ENCODE measurements at places on chromosomes 6 and 20.

- DNase-seq, result no peak
Observed at GRCh38 chr6:137265561-137266308, 46.5 kb upstream of the IFNGR1 start.

DNA sequence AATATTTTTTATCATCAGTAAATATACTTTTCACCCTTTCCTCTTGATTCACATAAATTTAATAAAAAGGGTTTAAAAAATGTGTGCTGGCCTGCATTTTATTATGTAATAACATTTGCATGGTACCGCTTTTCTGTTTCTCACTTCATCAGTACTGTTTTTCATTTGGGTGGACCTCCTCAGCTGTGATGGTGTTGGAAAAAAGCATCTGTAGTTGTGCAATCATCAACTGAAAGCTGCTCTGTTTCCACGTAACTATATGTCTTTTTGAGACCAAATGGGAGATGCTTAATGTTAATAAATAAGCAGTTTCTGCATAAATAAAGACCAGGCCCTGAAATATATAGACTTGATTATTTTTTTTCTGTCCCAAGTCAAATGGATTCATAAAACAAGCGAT is 31.6 kb upstream of the CENPW start:
- no peak for DNase-seq

- DNase-seq, result no peak
Observed at GRCh38 chr6:88848870-88849269, 114.5 kb downstream of the RNGTT start.

DNA sequence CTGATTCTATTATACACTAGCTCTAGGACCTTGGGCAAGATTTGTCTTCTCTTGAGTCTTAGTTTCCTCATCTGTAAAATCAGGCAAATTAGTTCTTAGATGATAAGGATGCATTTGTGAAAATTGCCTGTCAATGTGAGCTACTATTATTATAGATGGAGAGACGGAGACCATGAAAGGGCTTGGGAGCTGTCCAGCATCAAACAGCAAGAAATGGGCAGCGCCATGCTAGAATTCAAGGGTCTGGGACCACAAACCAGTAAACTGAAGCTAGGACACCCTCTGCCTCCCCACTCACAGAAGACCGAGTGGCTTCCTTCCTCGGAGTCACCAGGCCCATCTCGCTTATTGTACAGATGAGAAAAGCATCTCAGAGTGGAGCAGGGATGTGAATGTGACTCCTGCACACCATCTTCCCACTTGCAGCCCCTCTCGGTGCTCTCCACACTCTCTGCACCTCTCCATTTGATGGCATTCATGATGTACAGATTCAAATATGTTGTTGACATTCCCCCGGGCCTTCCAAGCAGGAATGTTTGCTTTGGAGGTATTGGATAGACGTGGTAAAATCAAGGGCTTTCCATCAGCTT is 24.1 kb upstream of the BPIFA3 start:
- no peak for DNase-seq

DNA sequence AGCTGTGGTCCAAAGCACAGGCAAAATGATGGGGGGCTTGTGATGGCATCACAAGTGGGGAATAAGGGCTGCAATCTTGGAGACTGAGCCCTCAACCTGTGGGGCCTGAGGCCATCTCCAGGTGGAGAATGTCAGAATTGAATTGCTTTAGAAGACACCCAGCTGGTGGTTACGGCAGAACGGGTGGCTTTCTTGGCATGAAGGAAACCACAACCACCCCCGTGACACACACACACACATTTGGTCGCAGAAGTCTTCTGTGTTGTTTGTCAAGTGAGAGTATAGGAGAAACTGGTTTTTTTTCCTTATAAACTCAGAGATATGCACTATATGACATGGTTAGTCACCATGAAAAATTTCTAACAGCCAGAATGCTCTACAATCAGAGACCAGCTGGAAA is 139.5 kb upstream of the CDH4 start:
- no peak for DNase-seq

- DNase-seq, result no peak
Observed at GRCh38 chr20:18524646-18525045, 16.9 kb downstream of the SEC23B start.

GRCh38 chr20:58424218-58424969 is 35.4 kb downstream of the VAPB start:
- DNase-seq, result no peak

GRCh38 chr6:134074151-134075055 is 22.0 kb upstream of the SLC2A12 start:
- no peak for DNase-seq

DNA sequence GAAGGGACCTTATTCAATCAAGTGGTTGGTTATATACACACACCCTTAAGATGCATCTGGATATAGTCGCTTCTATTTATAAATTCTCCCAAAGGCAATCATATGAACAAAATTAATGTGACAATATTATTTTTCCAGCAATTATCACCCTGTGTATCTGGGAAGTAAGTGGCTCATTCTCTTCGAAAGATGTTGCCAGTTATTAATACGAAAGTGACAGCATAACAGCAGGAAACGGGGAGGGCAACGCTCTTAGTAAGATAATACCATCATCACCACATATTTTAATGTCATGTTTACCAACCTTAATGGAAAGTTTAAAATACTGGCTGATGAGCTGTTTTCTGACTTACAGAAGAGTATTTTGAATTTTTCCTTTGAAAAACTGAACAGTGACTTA is 697.2 kb upstream of the AGPAT4 start:
- DNase-seq, result no peak

DNA sequence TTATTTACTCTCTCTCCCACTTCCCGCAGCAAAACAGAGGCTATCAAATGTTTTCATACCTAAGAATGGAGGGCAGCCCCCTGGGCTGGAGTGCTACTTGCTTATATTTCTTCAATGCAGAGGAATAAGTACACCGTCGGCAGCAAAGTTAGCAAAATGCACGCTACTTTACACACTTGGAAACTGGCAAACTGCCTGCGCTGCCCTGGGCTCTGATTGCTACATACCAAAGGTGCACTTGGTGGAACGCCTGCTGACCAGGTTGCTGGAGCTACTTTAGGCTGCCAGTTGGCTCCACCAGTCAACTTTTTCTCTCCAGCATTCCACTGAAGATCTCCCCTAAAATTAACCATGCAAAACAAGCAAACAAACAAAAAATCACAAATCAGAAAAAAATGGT is 62.4 kb downstream of the PRSS35 start:
- DNase-seq, result no peak

DNA sequence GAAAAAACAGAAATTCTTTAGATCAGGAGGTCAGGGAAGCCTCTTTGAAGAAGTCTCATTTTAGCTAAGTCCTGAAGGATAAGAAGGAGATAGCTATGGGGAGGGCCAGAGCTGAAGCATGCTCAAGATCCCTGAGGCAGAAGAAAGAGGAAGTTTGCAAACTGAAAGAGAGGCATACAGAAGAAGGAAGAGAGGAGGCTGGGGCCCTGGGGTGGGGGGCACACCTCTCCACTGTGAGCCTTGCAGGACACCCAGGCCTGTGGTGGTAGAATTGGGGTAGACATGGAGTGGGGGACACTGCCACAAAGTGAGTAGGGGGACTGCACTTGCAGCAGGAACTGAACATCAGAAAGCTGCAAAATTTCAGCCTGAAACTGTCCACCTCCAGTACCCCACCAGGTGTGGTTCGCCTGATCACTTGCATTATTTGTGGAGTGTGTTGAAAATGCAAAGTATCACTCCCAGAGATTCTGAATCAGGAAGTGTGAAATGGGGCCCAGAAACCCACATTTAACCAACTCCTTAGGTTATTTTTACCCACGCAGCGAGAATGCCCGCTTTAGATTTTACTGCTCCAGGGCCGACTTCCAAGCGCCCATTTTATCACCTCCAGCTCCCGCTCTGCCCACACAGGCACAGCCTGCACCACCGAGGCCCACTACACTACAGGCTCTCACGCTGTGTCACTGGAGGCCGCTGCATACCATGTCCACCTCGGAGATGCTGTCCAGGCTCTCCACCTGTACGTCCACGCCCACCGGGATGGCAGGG is 44.0 kb downstream of the GABRR2 start:
- DNase-seq, result no peak

GRCh38 chr6:163860287-163861081 is 446.0 kb downstream of the QKI start:
- no peak for DNase-seq

DNA sequence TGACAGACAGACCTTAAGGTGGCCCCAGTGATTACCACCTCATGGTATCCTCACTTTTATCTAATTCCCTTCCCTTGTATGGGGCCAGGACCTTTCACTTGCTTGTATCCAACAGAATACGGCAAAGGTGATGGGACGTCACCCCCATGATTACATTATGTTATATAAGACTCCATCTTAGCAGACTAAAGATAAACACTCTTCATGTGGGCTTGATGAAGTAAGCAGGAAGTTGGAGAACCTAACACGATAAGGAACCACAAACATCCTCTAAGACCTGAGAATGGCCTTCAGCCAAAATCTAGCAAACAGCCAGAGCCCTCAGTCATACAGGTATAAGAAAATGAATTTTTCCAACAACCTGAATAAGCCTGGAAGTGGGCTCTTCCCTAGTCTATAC is 8.0 kb downstream of the SLC17A3 start:
- peak; percentile 5 for DNase-seq

DNA sequence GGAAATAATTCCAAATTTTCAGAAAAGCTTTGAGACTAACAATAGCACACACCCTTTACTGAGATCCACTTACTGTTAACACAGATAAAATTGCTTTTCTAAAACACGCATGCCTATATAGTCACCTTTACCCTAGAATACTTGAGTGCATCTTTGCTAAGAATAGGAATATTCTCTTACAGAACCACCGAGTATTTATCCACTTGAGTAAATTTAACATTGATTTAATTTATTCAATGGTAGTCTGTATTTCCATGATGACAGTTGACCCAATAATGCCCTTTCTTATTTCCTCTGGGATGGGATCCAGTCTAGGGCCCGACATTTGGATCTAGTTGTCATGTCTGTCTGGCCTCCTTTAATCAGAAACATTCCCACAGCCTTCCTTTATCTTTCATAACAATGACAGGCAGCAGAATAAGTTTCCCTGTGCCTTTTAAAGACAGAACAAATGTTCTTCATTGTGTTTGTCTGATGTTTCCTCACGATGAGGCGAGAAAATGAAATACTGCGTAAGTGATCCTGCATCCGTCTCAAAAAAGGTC is 56.6 kb upstream of the ERVFRD-1 start:
- DNase-seq, result no peak

GRCh38 chr20:19252451-19253120 is 40.1 kb downstream of the SLC24A3 start:
- DNase-seq, result no peak

DNA sequence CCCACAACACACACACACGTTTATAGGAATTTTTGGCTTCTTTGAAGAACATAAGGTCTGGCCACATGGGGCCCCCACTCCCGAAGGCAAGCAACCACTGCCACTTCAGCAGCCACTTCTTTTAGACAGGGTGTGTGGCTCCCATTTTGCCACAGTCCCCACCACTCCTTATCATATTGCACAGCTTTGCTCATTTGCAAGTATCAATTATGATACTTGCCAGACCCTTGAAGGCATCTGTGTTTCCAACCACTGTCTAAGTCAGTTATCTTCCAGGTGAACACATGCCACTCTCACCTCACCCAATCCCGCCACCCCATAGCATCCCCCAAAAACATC is 73.1 kb downstream of the NOL4L start:
- DNase-seq, result no peak

GRCh38 chr6:108966855-108967755 is 118.9 kb downstream of the ARMC2 start:
- peak; percentile 68 for DNase-seq

DNA sequence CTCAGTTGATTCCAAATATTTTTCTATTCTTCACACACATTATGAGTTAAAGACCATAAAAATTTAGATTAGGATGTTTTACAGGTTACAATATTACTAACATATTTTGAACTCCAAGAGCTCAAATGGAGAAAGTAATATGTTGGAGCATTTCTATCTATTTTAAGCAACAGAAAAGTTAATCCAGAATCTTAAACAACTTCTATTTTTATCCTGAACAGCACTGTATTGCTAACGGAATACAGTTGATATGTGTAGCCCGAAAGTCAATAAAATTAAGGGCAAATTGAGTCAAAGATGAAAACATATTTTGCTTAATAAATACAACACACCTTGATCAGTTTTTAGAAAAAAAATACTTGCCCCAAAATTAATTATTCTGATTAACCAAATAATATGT is 97.4 kb downstream of the ME1 start:
- DNase-seq, result no peak

- DNase-seq, result peak; percentile 88
Observed at GRCh38 chr6:33579828-33580714, at the start of gene BAK1. Gene BAK1 (minus strand): TSS chr6:33580276. CDS start chr6:33577604, 2,672 bp downstream.

DNA sequence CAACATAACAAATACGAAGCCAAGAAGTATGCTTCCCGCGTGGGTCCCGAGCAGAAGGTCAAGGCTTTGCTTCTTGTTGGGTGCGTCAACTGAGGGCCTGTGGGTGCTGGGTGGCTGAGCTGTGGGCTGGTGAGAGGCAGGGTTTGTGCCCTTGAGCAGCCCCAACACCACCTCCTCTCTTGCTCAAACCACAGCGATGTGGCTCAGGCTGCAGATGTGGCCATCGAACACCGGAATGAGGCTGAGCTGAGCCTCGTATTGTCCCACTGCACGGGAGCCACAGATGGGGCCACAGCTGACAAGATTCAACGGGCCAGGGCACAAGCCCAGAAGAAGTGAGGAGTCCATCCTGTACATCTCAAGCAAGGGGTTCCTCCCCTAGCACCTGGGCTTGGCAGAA is 7.0 kb upstream of the PTPRA start:
- DNase-seq, result peak; percentile 26

GRCh38 chr20:13817342-13817741 is 32.5 kb downstream of the NDUFAF5 start:
- DNase-seq, result no peak

- no peak for DNase-seq
Observed at GRCh38 chr6:107511511-107511993, 21.6 kb downstream of the SOBP start.
